ENCODE measurements at places on chromosomes 11 and 22. TPM values are rescaled to one million over a fixed set of nuclear protein-coding genes. Genes with fewer than 3 reads are reported as not detected.

IGF2 gene
- total RNA-seq: 1,507 TPM

NNMT gene
- total RNA-seq: 115 TPM

DNA sequence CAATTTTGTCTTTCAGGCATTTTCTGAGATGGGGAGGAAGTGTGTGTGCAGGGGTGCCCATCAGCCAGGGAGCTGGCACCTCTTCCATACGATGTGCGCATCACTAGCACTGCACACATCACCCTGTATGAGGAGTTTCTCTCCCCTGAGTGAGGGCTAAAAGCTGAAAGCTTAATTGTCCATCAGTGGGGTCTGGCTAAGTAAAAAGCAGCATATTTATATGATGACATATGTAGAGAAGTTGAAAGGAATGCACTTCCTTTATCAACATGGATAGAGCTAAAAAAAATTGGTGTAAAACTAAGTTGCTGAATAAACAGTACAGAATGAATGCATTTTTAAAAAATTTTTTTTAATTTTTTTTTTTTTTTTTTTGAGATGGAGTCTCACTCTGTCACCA, 4.0 kb downstream of the VSTM5 start:
- H3K27ac ChIP-seq: no peak overlapping the region
- H3K4me3 ChIP-seq: no peak overlapping the region
- H3K36me3 ChIP-seq: no peaks in the 10 kb centered on the region
- H3K27me3 ChIP-seq: no peaks in the 10 kb centered on the region

GRCh38 chr11:46055371-46055770, 65.9 kb downstream of the PHF21A start:
- peak overlapping the region; percentile 9 for H3K27ac ChIP-seq
- peak; percentile 26 for DNase-seq
- no peaks in the 10 kb centered on the region for H3K36me3 ChIP-seq
- H3K4me1 ChIP-seq: peaks cover 21% of the 10 kb centered on the region
- no peak overlapping the region for H3K4me3 ChIP-seq

DNA sequence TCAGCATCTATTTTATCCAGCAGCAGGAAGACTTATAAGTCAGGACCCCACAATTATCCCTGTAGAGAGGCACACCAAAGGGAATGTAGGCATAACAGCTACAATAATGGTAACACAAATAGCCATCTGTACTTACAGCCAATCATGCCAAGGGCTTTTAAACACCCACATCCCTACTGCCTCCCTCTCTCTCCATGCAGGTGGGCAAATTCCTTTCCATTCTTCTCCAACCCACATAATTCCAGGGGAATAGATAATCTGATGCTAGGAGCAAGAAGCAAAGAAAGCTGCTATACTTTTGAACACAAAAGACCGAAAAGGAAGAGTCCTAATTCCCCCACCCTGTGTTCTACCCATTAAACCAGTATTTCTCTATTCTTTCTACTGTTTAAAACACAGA, 46.7 kb downstream of the RBFOX2 start:
- H3K4me1 ChIP-seq: peaks cover 14% of the 10 kb centered on the region
- no peak overlapping the region for H3K4me3 ChIP-seq
- no peak overlapping the region for H3K27ac ChIP-seq
- no peaks in the 10 kb centered on the region for H3K36me3 ChIP-seq
- DNase-seq: no peak

TRAPPC4 gene
- total RNA-seq: 96.1 TPM

SHISAL1 gene
- 2.4 TPM for total RNA-seq

DNA sequence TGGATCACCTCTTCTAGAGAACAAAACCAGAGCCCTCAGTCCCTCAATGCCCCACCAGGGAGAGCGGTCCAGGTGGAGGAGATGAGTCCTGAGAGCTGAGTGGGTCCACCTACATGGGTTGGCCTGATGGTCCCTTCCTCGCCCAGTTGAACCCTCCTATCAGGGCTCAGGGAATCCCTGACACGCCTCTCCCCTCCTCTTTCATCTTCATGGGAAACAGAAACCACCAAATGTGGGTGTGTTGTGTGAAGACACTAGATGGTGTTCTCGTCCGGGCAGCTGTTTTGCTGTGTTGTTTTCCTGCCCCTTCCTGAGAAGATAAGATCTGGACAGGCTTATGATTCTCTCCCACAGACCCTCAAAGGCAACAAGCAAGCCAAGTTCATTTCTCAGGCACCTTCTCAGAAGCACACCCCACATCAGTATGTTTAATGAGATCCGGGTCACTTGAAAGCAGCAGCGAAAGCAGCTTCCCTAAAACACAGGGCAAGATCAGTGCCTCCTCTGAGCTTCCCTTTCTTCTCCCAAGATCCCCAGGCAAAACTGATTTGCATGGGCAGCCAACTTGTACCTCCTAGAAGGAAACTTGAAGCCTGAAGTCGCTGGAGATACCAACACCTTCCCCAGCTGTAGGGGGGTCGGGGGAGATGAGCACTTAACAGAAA, 35.3 kb upstream of the POU2AF1 start:
- H3K27me3 ChIP-seq: no peaks in the 10 kb centered on the region
- H3K4me3 ChIP-seq: no peak overlapping the region
- peaks cover 9% of the 10 kb centered on the region for H3K4me1 ChIP-seq

LMNTD2 gene
- total RNA-seq: 7.3 TPM

- H3K4me1 ChIP-seq: no peaks in the 10 kb centered on the region
- H3K36me3 ChIP-seq: no peaks in the 10 kb centered on the region
- no peaks in the 10 kb centered on the region for H3K27me3 ChIP-seq
- no peak overlapping the region for H3K27ac ChIP-seq
These were observed 18.2 kb upstream of the CCDC134 start for GRCh38 chr22:41782316-41782715.

CHADL gene
- total RNA-seq: 1.00 TPM

- H3K27ac ChIP-seq: no peak overlapping the region
- H3K36me3 ChIP-seq: no peaks in the 10 kb centered on the region
- no peak for DNase-seq
- no peaks in the 10 kb centered on the region for H3K27me3 ChIP-seq
- H3K4me1 ChIP-seq: no peaks in the 10 kb centered on the region
These were observed 9.0 kb upstream of the KCNJ11 start for GRCh38 chr11:17397311-17398002.

GRCh38 chr11:116610190-116610589, 162.6 kb downstream of the BUD13 start:
- H3K4me3 ChIP-seq: no peak overlapping the region
- H3K27ac ChIP-seq: no peak overlapping the region
- no peaks in the 10 kb centered on the region for H3K4me1 ChIP-seq
- H3K36me3 ChIP-seq: no peaks in the 10 kb centered on the region
- peaks cover 6% of the 10 kb centered on the region for H3K27me3 ChIP-seq
- no peak for DNase-seq

DNA sequence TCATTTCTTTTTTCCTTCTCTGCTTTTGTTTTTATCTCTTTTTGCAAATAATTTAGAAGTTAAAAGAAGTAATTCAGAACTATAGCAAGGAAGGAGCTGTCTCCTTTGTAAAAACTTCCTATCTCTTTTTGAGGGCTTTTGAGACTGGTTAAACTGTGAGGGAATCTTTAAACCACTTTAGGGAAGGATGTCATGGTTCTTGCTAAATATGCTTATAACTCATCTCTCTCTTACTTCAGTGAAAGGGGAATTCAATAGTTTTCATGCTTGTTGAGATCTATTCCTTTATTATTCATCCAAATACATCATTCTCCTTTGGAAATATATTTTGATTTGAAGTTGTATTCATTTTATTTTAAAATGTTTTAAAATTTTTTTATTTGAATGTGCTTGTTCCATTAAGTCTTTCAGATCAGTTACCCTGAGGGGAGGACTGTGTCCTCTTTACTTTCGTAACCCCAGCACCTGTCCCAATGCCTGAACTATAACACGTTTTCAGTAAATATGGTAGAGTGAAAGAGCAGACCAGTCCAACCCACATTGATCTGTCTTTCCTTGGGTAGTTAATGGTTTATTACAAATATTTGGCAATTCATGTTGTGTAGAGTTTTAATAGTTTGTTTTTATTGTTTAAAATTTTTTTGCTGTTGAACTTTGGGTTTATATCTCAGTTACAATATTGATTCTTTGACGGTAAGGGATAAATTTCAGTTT, 27.5 kb downstream of the AMOTL1 start:
- DNase-seq: no peak
- H3K4me3 ChIP-seq: no peak overlapping the region

RAB39A gene
- 0.43 TPM for total RNA-seq

- no peaks in the 10 kb centered on the region for H3K27me3 ChIP-seq
- H3K36me3 ChIP-seq: no peaks in the 10 kb centered on the region
- no peak for DNase-seq
- no peak overlapping the region for H3K4me3 ChIP-seq
- H3K27ac ChIP-seq: no peak overlapping the region
These were observed 24.7 kb upstream of the PANX2 start for GRCh38 chr22:50145721-50146438.

CTNND1 gene
- 130 TPM for total RNA-seq

KRTAP5-9 gene
- total RNA-seq: not detected

ME3 gene
- 16.1 TPM for total RNA-seq

DNA sequence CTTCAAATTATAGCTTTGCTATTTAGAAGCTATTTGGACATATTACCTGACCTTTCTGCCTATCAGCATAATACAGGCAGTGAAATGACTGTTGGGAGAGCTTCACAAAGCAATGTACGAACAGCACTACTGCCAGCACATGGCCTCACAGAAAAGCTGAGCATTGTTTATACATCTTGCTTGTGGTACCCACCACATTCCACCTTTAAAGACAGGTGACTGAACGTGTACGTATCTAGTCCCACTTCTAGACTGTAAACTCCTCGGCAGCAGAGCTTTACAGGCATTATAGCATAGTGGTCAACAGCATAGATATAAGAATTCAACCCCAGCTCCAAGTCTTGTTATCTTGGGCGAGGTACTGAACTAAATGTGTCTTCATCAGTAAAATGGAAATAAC, 1.6 kb downstream of the JOSD1 start:
- peak overlapping the region; percentile 100 for H3K27ac ChIP-seq
- no peak for DNase-seq
- H3K27me3 ChIP-seq: no peaks in the 10 kb centered on the region
- H3K4me3 ChIP-seq: peak overlapping the region; percentile 90
- peaks cover 35% of the 10 kb centered on the region for H3K4me1 ChIP-seq

Measured in hepatocyte (in vitro differentiated cells).